ENCODE measurements at places on chromosomes 5 and 9.
A peak's percentile ranks its signal among the peaks of the same experiment; 100 is the strongest.

- DNase-seq = no peak
These were observed 59.5 kb downstream of the PTBP3 start for GRCh38 chr9:112273876-112274275.

GRCh38 chr9:110837401-110838005 is 168.9 kb downstream of the MUSK start:
- DNase-seq = no peak

GRCh38 chr9:92525306-92525705 is 10.5 kb downstream of the ECM2 start:
- no peak for DNase-seq

DNA sequence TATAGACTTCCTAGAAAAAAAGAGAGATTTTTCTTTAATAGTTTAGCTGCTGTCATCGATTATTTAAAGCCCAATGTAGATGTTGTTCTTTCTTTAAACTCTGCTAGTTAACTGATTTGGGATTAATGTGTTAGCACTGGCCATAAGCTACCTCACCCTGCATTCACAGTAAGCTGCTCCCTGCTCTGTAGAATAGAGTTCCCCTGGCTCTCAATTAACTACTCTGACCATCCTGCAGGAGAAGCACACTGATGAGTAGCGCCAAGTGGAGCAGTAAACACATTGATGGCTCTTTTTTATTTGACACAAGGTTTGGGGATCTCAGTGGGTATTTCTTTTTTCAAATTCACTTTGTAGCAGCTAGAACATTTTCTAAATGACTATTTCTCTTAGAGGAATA is 807.9 kb upstream of the ZNF608 start:
- no peak for DNase-seq

DNA sequence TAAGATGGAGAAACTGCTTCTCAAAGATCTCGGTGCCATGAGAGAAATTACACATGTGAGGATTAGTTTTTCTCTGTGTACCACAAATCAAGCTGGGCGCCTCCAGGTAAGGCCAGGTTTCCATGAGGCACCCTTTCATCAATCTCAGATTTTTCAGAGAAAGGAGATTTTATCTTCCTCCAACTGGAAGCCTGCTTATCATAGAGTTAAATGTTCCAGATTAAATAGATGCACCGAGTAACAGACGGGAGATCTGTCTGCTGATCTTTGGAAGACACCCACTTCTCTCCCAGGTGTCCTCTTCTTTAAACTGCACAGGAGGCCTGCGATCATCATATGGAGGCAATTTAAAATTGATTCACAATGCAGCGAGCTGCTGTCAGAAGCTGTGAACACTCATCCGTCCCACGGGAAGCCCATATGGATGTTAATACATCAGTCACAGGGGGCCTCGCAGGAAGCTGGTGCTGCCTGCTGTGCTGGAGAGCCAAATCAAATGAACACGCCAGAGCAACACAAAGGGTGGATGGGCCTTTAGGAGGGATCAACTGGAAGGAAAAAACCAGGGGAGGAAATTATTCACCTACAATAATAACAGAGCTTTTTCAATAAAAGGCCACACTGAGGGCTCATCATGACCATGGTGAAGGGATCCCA is 93.3 kb downstream of the TLE1 start:
- DNase-seq = no peak

DNA sequence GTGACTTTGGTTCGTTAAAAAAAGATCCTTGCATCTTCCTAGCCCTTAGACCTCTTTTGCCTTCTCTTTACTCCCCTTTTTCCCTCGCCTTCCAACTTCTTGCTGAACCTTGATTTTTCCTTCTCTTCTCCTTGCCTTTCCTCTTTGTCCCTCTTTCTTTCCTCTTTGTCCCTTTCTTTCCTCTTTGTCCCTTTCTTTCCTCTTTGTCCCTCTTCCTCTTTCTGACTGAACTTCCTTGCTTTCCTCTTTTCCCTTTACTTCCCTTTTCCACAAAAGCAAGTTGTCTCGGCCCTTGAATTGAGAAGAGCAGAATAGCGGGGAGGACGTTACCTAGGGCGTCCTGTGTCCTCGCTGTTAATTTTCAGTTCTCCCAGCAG is 1.4 kb upstream of the MLLT3 start:
- no peak for DNase-seq

GRCh38 chr9:6171667-6172066 is 43.9 kb upstream of the IL33 start:
- DNase-seq = no peak

DNA sequence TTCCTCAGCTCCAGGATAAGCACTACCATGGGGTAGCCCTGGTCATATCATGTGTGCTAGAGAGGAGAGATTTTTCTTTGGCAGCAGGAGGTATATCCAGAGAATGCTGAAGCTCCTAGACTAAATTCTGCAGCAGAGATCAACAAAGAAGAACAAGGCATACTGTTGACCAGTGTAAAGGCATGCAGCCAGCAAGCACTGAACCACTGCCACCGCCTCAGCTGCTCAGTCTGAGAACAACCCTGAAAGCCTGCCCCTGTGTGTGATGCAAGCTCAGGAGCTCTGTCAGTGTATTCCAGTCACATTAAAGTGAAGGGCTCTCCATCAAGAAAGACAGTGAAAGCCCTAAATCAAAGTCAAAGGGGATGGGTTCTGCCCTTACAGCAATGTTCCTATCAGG is 439.5 kb upstream of the CD180 start:
- DNase-seq = no peak

DNA sequence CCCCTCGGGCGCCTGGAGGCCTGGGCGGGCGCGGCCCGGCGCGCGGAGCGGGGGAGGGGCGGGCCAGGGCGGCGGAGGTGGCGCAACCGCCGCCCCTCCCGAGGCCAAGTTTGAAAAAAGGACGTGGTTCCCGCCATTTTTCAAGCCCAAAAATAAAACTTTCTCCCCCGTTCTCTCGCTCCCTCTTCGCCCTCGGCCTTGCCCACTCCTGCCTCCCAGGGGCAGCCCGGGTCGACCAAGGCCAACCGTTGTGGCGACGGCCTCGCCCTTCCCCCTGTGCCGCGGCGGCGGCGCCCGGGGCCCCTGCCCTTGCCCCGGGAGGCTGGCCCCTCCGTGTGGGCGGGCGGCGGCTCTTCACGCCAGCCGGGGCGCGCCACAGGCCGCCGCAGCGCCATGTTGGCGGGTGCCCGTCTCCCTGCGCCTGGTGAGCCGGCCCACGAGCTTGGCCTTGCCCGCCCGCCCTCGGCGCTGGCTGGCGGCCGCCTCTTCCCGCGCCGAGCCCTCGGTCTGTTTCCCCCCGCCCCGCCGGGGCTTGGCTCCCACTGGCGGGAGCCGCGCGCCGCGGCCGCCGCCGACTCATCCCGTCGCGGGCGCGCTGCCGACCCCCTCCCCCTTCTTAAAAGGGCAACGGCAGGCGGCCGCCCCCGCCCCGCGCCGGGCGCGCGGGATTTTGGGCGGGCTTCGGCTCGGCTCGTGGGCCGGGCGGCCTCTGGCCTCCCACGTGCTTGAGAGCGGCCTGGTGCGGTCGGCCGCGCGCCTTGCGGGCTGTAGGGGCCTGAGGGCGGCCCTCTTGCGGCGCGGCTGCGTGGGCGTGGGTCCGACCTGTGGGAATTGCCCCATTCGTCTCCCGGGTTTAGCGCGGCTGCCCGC is 1.3 kb downstream of the ANP32B start:
- DNase-seq = peak; percentile 38

- DNase-seq = no peak
These were observed 17.5 kb upstream of the ECPAS start for GRCh38 chr9:111501648-111502047.

DNA sequence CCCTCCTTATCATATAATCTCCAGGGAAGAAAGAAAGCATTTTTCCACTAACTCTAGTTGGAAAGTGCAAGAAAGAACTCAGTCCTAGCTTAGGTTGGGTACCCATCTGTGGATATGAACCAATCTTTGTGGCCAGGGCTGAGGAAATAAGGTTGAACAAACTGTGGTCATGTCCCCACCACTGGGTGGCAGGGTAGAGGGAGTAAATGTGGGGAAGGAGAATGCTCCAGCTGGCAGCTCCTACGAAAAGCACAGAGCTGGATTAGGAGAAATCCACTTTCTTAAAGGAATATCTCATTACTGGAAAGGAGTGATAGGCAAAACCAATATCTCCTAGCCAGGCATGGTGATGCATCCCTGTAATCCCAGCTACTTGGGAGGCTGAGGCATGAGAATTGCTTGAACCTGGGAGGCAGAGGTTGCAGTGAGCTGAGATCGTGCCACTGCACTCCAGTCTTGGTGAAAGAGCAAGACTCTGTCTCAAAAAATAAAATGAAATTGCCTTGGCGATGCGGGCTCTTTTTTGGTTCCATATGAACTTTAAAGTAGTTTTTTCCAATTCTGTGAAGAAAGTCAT is 175.1 kb downstream of the CCDC192 start:
- no peak for DNase-seq

GRCh38 chr9:72149231-72149975 is at the start of gene GDA:
TSS of gene GDA (plus strand) at chr9:72149440. CDS start at chr9:72149560, 120 bp downstream.
- DNase-seq = no peak

DNA sequence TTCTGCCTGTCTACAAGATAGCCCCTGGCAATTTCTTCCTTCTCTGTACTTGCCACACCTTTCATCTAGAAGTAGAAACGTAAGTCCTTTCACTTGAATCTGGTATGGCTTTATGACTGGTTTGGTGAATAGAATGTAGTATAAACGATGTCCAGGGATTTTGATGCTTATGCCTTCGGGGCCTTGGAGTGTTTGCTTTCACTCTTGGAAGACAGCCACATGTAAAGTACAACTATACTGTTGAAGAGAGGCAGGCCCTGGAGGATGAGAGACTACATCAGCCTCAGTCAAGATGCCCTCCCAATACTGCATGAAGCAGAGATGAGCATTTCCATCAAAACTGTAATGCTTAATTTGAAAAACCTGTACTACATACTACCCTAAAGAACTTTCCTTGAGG is 553.8 kb upstream of the C9orf72 start:
- DNase-seq = no peak

DNA sequence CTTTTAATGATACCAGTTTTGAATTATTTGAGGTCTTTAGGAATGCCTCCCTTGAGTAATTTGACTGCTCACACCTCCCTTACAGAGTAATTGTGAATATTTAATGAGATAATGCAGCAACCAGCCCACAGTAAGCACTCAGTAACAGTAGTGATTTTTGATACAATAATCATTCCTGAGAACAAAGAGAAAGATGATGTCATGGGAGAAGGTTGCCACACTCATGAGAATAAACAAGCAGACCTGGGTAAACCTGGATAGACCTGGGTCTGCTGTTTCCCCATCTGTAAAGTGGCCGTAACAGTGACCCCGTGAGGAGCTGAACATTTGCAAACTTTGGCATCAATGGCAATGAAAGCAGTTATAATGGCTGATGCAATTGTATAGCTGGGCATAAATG is 4.2 kb downstream of the C1QTNF2 start:
- DNase-seq = no peak

- no peak for DNase-seq
These were observed 62.4 kb downstream of the HMHB1 start for GRCh38 chr5:143874312-143874711.

DNA sequence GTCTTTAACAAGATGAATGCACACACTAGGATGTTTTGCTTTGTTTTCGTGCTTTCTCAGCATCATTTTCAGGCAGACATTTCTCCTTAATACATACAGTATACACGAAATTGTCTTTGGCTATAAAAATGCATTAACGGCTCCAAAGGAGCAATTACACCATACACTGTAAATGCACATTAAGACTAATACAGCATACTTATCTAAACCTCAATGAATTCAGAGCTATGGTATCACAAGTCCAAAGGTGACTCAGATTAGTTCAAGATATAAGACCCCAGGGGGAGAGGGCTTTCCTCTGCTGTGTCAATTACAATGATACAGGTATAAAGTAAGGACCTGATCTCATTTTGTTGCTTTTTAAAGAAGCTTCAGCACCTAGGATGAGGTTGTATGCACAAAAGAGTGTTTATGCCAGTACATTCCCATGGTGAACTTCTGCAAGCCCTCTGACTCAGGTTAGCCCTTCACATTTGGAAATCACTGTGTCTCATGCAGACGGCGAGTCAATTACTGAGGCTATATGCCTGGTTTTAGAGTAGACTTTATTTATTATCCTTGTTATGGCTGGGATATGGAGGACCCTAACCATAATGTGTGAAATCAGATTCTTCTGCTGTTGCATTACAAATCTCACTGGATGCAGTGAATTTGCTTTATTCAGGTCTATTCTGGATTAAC is 233.3 kb downstream of the ZNF608 start:
- DNase-seq = no peak

- no peak for DNase-seq
These were observed 11.8 kb upstream of the FCN1 start for GRCh38 chr9:134929193-134930158.

GRCh38 chr5:67182301-67182790 is 14.3 kb downstream of the CD180 start:
- no peak for DNase-seq

GRCh38 chr5:65801352-65801783 is 79.4 kb downstream of the NLN start:
- DNase-seq = no peak

DNA sequence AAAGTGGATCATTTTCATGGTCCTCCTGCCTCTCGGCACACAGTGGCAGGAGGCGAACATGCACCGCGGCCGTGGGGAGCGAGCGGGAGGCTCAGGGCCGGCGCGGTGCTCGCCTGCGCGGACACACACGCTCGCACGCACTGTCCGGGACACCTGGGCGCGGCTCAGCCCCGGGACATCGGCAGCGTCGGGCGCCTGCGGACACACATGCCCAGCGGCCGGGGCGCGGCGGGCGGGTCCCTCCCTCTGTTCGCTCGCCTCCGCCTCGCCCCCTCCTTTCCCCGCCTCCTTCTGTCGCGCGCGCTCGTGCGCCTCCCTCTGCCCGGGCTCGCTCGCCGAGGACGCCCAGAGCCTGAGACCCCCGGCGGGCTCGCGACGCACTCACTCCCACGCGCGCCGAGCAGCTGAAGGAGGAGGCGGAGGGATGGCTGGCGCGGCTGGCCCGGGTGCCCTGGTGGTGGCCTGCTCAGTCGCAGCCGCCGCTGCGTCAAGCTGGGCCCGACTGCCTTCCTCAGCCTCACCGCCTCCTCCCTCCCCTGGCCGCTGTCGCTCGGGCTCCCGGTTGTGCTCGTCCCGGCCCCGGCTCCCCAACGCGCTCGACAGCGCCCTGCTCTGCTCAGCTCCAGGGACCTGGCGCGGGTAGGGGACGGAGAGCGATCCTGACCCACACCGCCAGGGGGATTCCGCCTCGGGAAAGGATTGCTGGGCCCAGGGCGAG is at the start of gene FRMD3:
FRMD3 (minus strand) TSS at position 230 of the 718 bp plus-strand sequence; CDS start at position 60, 170 bp downstream.
- no peak for DNase-seq

DNA sequence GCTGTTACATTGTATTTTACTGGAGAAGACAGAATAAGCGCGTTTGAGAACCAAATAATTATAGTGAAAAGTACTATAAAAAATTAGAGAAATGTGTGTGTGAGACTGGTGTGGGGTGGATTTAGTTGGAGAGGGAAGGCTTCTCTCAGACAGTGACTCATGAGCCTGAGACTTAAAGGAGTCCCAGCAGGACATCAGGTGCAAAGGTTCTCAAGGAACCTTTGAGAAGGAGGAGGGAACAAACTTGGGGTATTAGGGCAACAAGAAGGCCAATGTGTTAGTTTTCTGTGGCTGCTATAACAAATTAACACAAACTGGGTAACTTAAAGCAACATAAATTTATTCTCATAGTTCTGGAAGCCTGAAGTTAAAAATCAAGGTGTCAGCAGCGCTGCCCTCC is 4.9 kb downstream of the DDX4 start:
- no peak for DNase-seq

Data from esophagus squamous epithelium (tissue), 5 donors.